ENCODE measurements at places on chromosomes 2 and 18.

DNA sequence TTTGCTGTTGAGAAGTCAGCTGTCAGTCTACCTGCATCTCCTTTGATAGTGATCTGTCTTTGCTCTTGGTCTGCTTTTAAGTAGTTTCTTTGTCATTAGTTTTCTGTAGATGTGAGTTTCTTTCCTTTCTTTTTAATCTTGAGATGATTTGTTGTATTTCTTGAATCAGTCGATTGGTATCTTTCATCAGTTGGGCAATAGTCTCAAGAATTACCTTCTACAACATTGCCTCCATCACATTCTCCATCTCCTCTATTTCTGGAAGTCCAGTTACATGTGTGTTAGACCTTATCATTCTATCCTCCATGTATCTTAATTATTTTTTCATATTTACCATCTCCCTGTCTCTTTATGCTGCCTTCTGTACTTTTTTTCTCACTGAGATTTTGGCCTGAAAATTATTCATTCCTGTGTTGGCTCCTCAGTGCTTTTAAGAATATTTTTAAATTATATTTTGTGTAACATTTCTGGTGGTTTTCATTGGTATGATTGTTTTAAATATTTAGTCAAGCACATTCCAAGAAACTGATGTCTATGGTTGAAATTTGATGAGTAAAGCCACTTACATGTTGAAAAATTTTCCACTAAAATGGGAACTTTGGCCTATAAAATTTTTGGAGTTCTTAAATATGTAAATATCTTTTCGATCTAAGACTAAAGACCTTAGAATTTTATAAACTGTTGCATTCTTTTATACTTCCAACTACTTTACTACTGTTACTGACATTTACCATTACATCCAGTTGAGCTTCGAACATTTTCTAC is 239.5 kb upstream of the MGAT5 start:
- no peak for DNase-seq

GRCh38 chr2:142914507-142915313 is 37.2 kb downstream of the KYNU start:
- DNase-seq = no peak

DNA sequence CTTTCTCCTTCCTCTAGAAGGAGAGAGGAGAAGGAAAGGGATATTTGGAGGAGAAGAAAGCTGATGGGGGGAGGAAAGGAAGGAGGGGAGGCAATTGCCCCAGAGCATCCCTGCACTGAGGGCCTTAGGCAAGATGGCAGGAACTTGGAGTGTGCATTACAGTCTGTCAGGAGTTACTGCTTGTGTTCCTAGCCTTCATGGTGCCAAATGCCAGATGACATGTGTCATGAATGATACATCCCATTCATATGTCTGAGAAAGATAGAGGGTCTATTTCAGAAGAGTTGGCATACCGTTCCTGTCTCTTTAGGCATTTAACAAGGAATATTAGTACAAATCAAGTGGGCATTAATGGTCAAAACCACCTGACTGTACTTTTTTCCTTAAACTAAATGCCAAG is 232.1 kb upstream of the NT5C1B start:
- DNase-seq = no peak

- DNase-seq = no peak
Observed at GRCh38 chr2:144201868-144202468, 318.0 kb downstream of the ZEB2 start.

DNA sequence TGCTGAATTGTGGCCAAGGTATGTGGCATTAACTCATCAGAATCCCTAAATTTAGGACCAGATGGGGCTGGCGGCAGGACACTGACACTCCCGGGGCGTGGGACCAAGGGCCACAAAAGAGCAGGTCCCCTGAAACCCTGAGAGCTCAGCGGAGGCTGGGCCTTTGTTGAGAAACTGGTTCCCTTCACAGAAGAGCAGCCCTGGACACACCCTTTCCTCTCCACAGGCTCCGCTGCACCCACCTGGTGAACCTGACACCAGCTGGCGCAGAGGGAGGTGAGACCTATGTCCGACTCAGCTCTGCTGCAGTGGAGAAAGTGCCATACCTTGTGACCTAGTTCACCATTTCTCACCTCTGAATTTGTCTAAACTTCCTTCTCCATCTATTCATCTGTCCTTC is 119.5 kb downstream of the RTP5 start:
- no peak for DNase-seq

GRCh38 chr2:102872388-102872787 is 110.6 kb downstream of the TMEM182 start:
- DNase-seq = no peak

DNA sequence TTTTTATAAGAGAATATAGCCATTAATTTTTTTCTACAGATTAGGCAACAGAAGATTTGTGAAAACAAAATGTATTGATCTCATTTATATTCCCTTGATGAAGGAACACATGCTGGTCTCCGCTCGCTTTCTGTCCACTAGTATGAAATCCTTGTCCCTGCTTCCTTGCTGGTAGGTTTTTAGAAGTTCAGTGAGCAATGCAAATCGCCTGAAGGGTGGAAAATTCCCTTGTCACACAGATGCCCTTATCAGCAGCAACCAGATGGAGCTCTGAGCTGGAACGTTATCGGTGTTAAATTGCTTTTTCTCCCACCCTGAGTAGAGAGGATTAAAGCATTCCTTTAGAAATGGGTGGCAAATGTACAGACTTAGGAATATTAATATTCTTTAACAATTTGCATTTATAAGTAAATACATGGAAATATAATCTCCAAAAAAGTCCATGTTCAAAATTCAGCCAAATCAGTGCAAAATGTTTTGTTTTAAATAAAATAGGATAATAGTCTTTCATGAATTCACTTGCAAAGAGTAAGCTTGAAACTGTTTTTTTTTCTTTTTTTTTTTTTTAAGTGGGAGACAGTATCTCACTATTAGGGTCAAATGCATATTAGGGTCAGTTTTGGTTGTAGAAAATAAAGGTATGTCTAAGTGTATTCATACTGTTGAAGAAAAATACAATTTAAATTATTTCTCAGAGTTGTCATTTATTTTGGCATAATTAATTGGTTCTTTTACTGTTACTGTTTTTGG is 164.0 kb upstream of the MYO3B start:
- no peak for DNase-seq

GRCh38 chr18:44708451-44709083 is 27.9 kb downstream of the SETBP1 start:
- DNase-seq = no peak

GRCh38 chr2:240959214-240959940 is 39.0 kb upstream of the SNED1 start:
- no peak for DNase-seq

DNA sequence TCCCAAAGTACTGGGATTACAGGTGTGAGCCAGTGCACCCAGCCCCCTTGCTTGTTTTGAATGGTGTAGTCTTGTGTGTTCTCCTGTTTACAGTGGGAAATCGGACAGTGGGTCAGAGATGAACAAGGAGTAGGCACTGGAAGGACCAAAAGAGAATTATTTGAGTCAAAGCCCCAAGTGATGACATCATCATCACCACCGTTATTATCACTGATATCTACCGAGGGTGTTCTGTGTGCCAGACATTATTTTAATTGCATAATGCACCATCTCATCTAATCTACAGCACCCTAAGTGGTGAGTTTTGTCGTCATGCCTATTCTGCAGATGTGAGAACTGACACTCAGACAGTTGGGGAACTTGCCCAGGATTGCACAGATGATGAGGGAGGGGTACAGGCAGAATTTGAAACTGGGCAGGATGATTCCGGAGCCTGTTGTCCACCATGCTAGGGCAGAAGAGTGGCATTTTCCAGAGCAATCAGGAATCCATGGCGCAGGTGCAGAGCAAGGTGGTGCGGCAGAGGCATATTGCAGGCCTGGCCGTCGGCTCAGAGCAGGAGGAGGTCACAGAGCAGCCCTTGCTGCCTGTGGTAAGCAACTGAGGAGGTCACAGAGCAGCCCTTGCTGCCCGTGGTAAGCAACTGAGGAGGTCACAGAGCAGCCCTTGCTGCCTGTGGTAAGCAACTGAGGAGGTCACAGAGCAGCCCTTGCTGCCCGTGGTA is 137.0 kb upstream of the HDAC4 start:
- DNase-seq = no peak

- peak; percentile 88 for DNase-seq
Observed at GRCh38 chr2:102063487-102063911, 71.7 kb downstream of the IL1R2 start.

Measured in suppressor macrophage (primary cell).